ENCODE measurements at places on chromosomes 5 and 9.

DNA sequence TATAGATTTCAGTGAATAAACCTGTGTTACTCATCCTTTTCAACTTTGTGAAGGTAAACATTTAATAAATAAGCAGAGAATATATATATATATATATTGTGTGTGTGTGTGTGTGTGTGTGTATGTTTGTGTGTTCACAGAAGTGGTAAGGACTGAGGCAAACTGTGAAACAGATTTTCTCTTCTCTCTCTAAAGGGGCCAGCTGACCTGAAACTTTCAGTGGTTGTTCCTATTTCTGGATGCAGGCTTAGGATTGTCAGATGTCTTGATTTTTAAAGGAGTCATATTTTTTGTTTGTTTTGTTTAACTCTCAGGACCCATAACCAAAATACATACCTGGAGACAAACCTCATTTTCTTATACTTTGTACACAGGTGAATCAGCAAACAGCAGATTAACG is 714.9 kb upstream of the MEF2C start:
- no peak for DNase-seq

DNA sequence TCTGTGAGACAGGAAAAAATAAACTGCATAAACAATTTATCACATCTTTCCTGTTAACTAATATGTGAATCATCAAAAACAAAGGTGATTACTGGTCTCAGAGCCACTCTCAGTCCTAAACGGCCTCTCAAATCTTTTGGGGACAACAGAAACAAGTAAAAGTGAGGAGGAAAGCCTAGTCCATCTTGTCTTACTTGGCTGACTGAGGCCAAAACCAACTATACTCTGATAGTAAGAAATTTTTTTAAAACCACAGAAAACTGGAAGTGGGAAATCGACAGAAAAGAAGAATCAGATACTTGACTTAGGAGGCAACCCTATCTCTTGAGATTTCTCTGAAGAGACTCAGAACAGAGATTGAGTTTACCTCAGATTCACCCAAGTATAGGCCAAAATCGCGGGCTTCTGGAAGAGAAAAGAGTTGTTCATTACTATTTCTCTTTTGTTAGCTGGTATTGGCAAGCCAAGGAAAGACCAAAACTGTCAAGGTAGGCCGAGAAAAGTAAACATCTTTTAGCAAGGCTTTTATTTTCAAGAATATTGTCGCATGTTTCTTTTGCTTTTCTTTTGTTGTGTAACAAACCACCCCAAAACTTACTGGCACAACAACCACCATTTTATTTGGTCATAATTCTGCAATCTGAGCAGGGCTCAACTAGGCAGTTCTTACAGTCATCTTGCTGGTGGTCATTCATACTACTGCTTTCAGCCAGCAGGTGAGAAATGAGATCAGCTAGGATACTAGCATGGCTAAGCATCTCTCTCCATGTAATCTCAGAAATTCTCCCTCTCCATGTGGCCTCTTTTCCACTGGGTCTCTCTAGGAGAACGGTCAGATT is 46.1 kb downstream of the RFX3 start:
- no peak for DNase-seq

DNA sequence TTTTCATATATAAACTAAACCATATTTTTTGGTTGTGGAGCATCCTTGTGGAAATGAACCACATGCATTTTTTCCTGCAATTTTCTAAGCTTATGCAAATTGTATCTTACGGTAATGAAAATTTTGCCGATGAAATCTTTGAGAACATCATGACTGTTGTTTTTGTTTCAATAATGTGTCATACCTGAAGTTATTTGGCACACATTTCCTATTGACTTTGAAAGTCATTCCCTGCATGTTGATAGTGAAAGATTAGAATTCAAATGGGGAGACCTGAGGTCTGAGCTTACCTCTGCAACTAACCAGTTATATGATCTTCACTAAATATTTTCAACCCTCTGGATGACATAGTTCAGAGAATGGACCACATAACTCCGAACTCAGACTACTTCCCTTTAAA is 88.5 kb downstream of the PRR16 start:
- no peak for DNase-seq

DNA sequence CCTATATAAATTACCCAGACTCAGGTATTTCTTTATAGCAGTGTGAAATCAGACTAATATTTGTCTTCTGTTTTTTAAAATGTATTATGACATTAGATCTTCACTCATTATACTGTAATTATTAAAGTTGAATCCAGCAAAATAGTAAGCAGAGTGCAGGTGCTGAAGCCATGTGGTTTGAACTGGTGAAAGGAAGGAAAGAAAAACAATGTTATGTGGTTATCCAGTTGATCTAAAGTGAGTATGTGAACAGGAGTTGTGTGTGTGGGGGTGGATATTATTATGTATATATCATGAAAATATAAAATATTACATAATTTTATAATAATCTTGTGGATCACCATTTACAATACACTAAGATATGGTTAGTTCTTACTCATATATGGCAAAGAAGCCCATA is 593.7 kb downstream of the SEMA5A start:
- no peak for DNase-seq

- DNase-seq = no peak
Measured at GRCh38 chr9:13810510-13810909, 503.4 kb downstream of the NFIB start.

GRCh38 chr5:9543311-9543920 is 2.5 kb downstream of the SEMA5A start:
- DNase-seq = no peak

DNA sequence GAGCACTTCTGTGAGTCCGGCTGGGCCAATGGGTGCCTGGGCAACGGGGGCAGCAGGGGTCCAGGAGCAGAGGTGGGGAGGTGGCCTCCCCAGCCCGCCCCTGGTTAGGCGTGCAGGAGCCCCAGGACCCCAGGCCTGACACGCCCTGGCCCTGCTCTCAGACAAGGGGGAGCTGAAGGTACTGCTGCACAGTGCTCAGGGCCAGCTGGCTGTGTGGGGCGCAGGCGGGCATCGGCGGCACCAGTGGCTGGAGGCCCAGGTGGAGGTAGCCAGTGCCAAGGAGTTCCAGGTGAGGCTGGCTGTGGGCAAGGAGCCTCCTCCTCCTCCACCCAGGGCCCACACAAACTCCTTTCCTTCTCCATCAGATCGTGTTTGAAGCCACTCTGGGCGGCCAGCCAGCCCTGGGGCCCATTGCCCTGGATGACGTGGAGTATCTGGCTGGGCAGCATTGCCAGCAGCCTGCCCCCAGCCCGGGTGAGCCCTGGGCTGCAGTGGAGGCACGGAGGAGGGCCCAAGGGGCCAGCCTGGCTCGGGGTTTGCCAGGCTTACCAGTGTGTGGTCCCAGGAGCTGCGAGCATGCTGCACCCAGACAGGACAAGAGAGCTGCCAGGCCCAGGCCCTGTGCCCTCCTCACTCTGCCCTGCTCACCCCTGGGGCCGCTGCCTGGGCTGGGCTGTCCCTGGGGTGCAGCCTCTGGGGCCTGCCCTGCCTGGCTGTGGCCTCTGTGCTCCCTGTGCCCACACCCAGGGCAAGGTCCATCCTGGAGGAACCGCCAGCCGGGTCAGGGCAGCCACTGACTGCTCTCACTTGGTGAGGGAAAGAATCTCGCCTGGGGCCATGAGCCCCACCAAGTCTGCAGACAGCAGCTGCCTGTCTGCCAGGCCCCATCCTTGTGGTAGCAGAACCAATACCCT is 7.0 kb downstream of the MAMDC4 start:
- DNase-seq = peak; percentile 12

- no peak for DNase-seq
Measured at GRCh38 chr5:73376618-73377170, 71.9 kb downstream of the FOXD1 start.

- no peak for DNase-seq
Measured at GRCh38 chr9:14103115-14103514, 210.8 kb downstream of the NFIB start.

DNA sequence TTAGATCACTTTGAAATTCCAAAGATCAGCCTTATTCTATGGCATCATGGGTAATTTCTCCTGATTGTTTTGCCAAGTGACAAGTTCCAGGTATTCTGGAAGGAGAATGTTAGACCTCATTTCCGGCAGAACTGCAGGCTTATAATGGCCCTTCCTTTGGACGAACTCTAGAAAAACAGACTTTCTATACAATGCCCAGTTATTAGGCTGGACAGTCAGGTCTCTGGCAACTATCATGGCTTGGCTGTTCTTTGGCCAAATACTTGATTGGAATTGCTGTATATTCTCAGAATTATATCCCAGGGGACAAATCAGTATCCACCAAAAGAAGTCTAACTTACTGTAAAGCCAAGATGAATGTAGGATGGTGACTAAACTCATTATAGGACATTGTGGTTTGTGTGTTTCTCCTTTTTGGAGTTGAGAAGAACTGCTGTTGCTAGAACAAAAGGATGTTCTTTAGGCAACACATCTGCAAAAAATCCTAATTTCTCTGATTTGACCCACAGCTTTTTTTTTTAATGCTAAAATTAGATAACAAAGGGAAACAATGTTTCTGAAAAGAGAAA is 69.0 kb downstream of the ADAMTSL1 start:
- no peak for DNase-seq

GRCh38 chr9:88011005-88011766 is 36.9 kb upstream of the CDK20 start:
- no peak for DNase-seq

GRCh38 chr5:177994561-177995190 is 1.4 kb downstream of the PROP1 start:
- no peak for DNase-seq

Data from stimulated activated naive CD8-positive, alpha-beta T cell treated with anti-CD3 and anti-CD28 coated beads, Interleukin-15, amount 100 ng/mL, for 72 hours (primary cell).